ENCODE measurements at places on chromosomes 12 and 14.

GRCh38 chr14:39023939-39024871, 78.8 kb downstream of the SEC23A start:
- no peak for DNase-seq

GRCh38 chr14:61512026-61512834, 183.1 kb upstream of the HIF1A start:
- no peak for DNase-seq

- DNase-seq, result no peak
These were observed 87.1 kb downstream of the ATP2B1 start for GRCh38 chr12:89621521-89621920.

DNA sequence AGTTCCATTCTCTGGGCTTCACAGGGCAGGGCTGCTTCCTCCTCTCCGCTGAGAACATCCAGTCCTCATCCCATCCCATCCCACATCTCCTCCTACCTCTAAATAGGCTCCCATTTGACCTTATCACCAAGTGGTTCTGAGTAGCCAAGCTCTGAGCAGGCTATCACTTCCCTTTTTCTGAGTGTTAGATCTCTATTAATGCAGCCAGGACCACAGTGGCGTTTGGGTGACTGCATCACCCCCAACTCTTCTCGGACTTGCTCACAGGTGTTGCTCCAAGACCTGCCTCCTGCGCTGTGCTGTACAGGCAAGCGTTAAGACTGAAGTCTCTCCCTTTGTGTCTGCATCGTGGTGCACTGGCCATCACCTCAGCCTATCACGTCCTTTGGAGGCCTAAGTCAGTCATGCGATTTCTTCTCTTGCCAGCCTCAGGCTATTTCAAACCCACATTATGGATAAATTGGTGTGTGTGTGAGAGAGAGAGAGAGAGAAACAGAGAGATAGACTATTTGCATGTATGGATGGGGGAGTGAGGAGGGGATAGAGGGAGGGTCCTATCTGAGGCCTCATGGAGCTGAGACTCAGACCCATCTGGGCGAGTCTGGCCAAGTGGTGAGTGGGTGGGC, 12.4 kb upstream of the HHIPL1 start:
- no peak for DNase-seq

- no peak for DNase-seq
These were observed 162.8 kb upstream of the TBX3 start for GRCh38 chr12:114846771-114847170.

DNA sequence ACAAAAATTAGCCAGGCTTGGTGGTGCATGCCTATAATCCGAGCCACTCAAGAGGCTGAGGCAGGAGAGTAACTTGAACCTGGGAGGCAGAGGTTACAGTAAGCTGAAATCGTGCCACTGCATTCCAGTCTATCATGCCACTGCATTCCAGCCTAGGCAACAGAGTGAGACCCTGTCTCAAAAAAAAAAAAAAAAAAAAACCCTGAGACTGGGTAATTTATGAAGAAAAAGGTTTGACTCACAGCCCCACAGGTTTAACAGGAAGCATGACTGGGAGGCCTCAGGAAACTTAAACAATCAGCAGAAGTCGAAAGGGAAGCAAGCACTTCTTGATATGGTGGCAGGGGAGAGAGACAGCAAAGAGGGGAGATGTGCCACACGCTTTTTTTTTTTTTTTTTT, 123.2 kb downstream of the GXYLT1 start:
- no peak for DNase-seq

DNA sequence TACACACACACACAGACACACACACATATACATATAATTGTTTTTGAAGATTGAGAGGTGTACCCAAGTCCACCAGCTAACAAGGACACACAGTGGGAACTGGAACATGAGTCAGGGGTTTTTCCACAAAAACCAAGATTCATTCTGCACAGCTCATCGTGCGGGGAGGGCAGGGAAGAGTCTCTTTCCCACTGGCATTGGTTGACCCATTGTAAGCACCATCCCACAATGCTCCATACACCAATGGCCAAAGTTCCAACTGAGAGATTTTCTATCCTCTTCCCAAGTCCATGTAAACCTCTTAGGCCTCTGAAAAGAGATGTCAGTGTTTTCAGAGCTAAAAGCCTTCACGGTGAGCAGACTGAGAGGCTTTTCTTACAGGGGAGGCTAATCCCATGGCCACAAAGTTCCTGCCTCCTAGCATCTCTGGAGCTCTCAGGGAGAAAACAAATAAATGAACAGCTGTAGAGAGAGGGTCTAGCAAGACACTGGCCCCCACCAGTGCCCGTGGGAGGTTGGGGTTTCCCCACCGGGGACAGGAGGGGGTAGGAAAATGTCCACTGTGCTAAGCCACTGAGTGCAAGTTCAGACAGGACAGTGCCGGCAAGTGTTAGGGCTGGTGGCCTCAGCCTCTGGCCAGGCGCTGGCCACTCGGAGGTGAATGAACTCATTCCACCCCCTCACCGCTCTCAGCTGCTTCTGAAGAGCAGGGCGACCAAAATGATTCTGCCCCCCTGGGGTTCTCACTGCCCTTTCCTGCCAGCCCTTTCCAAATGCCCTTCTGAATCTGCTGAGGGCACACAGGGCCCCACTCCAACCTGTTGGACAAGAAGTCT, 21.5 kb upstream of the TC2N start:
- DNase-seq, result peak; percentile 73

DNA sequence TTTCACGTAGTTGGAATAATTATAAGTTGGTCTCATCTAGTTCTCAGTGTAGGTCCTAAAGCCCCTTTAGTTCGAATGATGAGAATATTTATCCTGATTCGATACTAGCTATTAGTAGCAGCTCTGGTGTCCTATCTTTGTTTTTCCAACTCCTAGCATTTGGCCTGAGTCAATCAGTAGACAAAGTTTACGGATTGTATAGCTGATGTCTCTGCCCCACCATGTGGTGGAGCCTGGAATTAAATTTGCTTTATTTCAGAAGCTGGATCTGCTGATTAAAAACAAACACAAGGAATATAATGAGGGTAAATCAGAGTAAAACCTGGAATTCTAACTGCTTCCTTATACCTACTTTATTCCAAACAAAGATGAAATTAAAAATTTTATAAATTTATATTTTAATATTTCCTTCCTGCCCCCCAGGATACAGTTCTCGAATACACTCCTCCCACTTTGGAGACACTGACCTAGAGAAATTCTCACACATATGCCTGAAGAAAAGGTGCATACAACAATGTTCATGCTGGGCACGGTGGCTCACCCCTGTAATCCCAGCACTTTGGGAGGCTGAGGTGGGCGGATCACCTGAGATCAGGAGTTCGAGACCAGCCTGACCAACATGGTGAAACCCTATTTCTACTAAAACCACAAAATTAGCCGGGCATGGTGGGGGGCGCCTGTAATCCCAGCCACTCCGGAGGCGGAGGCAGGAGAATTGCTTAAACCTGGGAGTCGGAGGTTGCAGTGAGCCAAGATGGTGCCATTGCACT, 7.6 kb upstream of the BRMS1L start:
- no peak for DNase-seq

DNA sequence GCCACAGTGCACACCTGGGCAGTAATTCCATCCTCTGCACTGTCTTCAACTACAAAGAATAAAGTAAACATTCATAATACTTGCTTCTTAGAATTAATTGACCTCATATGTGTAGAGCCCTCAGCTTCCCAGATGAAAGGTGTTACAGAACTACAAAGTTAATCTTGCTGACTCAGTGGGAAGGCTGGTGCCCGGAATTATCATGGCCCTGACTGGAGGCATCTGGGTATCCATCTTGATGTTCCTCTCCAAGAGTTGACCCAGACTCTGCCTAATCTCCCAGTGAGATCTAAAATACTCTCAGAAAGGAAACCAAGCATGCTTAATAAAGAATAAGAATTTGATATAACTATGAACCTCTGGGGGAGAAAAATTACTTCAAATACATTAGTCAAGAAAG, 147.0 kb upstream of the ARID2 start:
- no peak for DNase-seq

- DNase-seq, result no peak
These were observed 156.7 kb upstream of the RASSF8 start for GRCh38 chr12:25801734-25802133.

GRCh38 chr12:75483431-75483830, 2.9 kb downstream of the GLIPR1 start:
- no peak for DNase-seq

DNA sequence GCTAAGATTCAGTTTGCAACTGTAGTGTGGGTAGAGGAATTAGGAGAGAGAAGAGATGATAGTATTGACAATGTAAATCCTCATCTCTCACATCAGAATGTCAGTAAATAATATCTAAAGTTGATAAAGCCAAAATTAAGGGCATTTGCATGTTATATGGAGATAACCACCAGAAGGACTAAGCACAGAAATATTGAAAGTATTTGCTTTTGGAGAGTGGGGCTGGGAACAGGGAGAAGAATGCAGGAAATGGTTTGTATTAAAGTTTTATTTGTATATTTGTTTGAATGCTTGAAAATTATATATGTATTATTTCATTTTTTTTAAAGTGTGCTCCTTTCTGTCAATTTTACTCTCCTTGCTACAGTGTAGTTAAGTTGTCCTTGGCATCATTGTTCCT, 491.4 kb downstream of the APAF1 start:
- DNase-seq, result no peak

DNA sequence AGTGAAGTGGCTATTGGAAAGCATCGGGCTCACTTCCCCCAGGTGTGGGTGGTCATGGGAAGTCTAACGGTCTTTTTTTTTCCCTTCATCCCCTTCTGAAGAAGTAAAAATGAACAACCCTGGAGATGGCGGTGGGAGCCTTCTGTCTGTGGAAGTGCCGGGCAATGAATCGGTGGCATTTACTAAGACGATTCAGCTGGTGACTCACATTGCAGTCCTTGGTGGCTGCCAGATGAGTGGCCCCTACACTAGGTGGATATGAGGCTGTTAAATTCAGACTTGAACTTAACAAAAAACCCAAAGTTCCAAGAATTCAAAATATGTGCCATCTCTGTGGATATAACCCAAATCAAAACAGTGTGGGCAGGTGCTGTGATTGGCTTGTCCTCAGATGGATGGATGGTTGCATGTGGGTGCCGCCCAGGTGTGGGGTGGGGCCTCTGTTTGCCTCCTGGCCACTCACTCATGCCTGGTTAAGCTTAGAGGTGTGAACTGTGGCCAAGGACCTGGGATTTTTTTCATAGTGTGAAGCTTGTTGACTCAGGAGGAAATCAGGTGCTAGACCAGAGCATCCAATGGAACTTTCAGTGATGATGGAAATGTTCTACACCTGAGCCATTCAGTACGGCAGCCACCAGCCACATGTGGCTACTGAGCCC, 176.7 kb upstream of the NOS1 start:
- DNase-seq, result no peak

DNA sequence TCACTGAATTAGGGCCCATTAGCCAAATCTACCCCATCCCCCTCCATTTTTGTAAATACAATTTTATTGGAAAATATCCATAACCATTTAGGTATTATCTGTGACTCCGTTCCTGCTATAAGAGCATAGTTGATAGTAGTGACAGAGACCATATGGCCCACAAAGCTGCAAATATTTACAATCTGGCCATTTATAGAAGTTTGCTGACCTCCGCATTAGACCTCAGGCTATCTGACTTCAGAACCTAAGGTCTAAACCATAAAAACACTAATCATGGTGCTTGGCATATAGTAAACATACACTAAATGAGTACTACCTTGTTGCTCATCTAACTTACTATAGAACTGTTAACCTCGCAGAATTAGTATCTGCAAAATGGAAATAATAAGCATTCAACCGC, 124.8 kb downstream of the NPAS3 start:
- DNase-seq, result no peak

DNA sequence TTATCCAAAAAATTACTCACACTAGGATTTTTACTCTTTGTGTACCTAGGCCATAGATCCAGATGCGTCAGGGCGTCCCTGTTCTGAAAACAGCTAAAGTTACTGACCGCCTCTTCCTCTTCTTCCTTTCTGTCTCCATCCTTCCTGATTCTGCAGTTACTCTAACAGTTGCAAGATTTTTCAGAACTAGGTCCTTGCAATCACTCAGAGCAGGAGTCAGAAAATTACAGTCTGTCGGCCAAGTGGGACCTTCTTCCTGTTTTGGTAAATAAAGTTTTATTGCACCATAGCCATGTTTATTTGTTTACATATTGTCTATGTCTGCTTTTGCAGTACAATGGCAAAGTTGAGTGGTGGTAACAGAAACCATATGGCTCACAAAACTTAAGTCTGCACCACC, 25.6 kb upstream of the FGF6 start:
- DNase-seq, result no peak

GRCh38 chr14:73234586-73235394, 2.5 kb upstream of the PAPLN start:
- DNase-seq, result no peak

- DNase-seq, result no peak
These were observed 7.1 kb downstream of the SCN8A start for GRCh38 chr12:51598156-51598555.

DNA sequence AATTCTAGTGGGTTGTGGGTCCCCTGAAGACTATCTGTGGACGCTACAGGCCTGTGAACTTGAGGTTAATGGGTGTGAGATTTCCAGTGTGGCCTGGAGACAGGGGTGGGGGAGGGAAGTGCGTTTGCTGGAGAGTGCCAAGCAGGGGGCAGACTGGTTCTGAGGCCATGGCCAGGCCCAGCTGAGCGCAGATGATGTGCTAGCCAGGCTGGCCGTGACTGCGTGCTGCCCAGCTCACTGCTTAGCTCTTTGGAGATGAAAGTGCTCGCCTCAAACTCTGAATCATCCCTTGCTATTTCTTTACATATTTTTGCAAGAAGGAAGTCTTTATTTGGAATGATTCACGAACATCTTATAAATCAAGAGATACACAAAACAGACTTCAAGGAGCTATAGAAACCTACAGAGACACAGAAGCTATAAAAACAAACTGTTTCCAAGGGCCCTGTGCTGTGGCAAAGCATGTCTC, 75.2 kb upstream of the PLEKHG3 start:
- peak; percentile 89 for DNase-seq

GRCh38 chr14:32075672-32076277, 1.3 kb upstream of the ARHGAP5 start:
- no peak for DNase-seq
